ENCODE measurements at places on chromosomes 4 and X. TPM values are rescaled to one million over a fixed set of nuclear protein-coding genes. Genes with fewer than 3 reads are reported as not detected.

- no peak for DNase-seq
These were observed 5.7 kb downstream of the TRPC5OS start for GRCh38 chrX:111881715-111882114.

GRCh38 chr4:53854991-53855568, 209.3 kb downstream of the CHIC2 start:
- DNase-seq: no peak

- no peak for DNase-seq
These were observed 43.8 kb downstream of the PJA1 start for GRCh38 chrX:69121321-69122000.

- DNase-seq: no peak
These were observed 45.7 kb downstream of the PASD1 start for GRCh38 chrX:151609222-151609621.

DNA sequence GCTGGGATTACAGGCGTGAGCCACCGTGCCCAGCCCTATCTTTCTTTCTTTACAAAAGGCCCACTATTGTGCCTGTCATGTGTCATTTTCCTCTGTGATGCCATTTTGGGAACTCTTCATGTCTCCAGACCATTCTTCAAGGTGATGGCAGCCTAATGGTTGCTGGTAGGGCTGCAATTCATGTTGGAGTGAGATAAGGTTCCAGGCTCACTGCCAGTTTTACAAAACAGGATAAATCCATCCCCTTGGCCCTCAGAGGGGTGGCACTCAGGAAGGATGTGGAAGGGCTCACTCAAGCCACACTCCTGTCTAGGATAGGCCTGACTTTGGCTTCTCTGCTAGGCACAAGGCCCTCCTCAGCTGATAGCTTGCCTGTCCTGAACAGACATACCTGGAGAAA, 3.8 kb downstream of the TCEAL9 start:
- DNase-seq: no peak

- no peak for DNase-seq
These were observed 9.0 kb upstream of the GLOD5 start for GRCh38 chrX:48752498-48752897.

DNA sequence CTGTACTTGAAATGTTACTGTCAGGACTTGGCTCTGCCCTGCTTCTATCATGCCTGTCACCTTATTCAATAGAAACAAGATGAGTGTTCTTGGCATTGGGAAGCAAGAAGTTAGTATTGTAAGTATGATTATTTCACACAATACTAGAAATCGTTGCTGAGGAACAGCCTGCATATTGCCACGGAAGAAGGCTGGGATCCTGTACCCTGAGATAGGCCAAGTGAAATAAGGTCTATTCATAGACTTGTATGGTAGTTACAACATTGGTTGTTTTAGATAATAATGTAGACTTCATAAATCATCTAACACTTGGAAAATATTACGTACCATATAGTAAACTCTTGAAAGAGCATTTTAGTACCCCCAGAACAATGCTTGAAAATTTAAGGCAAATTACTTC, 215.9 kb downstream of the DMD start:
- DNase-seq: no peak

DNA sequence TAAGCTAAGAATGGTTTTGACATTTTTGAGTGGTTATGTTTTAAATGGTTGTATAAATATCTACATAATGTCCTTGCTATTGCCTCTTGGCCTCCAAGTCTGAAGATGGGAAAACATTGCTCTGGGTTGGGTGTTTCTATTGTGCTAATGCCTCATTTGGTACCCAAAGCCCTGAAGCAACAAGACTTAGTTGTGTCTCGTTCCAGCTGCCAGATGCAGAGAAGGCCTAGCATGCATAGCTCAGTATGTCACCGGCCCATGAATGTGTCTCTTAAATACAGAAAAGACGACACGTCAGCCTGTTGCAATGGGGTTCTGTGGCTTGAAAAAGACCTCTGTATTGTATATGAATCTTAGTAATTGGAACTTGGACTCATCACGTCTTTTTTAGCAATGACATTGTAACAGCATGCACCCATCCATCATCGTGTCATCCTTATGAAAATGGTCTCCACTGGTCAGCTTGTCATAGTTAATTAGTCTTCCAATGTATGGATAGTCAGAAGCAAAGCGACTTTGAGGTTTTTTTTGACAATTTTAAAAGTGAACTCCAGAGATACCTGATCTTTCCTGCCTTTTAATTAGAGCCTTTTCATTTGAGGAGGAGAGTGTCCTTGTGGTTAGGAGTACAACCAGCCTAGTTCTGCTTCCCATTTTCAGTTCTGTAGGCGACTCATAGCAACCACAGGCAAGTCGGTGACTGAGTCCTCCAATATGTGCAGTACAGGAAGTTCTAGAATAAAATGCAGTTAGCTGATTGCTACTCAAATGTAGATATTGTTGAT, 126.4 kb upstream of the GATB start:
- DNase-seq: no peak

- DNase-seq: no peak
These were observed 379.4 kb downstream of the GRXCR1 start for GRCh38 chr4:43271946-43272345.

DNA sequence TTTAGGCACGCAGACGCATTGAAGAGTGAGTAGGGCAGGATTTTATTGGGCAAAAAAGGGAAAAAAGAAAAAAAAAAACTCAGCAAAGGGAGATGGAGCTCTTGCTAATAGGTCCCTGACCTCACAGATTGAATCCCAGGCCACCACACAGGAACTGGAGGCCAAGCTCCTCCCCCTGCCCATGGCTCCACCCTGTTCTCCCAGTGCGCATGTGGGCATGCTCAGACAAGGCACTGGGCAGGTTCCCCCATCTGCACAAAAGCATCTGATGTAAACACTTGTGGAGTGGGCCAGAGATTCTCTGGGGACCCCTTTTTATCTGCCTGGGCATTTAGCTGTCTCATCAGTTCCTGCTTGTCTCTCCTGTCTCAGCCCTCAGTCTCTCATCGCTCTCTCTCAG, 9.5 kb downstream of the FRMD7 start:
- peak; percentile 13 for DNase-seq

GRCh38 chrX:146278381-146278780, 460.8 kb downstream of the SLITRK2 start:
- DNase-seq: no peak

DNA sequence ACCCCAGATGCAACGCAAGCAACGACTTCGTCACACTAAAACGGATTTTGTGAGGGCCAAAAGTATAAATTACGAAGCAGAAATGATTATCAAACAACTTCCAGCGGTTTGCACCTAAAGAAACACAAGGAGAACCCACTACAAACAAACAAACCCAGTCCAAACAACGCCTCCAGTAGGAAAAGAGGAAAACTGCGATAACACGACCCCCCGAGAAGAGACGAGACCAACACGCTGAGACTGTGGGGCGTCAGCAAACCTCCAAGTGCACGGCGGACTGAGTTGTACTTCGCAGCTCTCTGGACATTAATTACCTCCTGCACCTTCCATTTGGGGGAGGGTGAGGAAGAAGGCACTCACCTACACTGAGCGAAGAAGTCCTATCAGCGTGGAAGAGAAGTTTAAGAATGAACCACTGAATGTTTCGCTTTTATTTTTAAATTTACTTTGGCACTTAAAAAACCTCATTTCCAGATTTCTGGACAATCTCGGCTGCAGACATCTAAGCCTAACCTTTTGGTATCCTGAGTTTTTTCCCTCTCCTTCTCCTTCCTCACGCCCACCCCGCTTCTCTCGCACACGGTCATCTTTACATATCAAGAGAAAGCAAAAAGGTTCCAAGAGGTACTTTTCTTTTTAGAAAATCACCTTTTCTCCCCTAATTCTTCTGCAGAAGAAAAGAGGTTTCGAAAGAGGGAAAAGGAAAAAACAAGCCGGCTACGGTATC, at the start of gene MAB21L2:
Gene MAB21L2 (plus strand): TSS at position 6 of the 727 bp plus-strand sequence. CDS start 879 bp downstream, outside the sequence.
- no peak for DNase-seq

GRCh38 chrX:23066588-23067281, 67.0 kb downstream of the DDX53 start:
- no peak for DNase-seq

DNA sequence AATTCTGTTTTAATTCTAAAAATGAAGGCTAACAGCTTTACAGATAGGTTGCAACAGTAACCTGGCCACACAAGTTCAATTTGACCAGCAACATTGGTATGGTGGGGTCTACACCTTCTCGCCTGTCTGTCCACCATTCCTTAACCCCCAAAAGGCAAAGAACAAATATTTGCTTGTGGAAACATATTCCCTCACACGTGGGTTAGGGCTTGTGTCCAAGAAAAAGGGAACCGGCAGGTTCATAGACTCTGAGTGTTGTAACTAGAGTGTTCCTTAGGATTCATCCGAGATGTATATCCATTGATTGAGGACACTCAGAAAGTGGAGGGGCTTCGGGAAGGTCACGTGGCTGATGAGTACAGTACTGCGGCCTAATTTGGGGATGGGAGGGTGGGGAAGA, 54.1 kb downstream of the C4orf51 start:
- DNase-seq: no peak

DNA sequence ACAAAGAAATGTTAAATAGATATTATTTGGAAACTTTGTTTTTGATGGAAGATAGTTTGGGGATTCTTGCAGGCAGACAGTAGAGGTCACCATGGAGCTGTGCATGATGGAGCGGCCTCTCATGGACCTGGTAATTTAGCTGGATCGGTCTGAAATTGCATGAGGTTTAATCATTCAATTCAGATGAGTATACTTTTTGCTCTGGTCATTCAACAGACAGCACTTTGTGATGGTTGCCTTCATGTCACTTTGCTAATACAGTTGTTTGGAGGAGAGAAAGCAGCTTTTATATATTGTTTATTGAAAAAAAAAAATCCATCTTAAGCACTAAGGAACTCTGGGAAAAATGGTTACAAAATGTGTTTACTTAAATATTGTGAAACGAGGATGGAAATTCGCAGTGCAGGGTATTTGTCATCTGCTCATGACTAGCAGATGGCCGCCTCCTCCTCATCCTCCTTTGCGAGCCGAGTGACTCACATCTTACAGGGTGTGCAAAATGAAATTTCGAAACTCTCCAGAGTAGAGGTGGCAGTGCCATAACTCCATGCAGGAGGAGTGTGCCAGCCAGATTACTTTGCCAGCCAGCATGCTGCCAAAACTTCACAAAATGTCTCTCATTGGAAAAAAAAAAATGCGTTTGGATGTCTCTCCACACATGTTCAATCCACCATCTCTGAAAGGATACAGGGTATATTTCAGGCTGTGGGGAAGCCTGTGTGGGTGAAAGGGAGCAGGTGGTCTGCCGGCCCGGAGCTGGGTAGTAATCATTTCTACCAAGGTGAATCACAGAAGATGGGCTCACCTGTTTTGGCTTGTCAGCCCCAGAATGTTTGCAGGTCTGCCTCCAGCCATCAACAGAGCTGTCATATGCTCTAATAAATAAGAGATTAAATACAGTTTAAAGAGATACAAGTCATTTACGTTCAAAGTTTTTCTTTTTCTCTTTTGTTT, 314.9 kb upstream of the DIPK2B start:
- peak; percentile 59 for DNase-seq

DNA sequence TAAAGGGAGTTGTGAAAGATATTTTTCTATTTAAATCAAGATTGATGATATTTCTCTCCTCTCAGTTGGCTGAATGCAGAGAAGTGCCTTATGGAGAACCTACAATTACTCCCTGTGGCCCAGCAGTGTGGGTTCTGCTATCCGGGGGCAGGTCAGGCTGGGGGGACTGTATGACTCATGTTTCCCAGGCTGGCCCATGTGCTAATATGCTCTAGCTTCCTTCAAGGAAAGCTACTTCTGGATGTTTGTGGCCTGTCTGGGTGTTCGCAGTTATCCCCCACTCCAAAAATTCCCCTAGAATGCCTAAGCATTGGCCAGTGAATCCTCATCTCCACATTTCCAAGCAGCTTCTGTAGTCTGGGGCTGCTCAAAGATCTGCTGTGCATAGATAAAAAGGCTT, 58.9 kb upstream of the SPP1 start:
- no peak for DNase-seq

DNA sequence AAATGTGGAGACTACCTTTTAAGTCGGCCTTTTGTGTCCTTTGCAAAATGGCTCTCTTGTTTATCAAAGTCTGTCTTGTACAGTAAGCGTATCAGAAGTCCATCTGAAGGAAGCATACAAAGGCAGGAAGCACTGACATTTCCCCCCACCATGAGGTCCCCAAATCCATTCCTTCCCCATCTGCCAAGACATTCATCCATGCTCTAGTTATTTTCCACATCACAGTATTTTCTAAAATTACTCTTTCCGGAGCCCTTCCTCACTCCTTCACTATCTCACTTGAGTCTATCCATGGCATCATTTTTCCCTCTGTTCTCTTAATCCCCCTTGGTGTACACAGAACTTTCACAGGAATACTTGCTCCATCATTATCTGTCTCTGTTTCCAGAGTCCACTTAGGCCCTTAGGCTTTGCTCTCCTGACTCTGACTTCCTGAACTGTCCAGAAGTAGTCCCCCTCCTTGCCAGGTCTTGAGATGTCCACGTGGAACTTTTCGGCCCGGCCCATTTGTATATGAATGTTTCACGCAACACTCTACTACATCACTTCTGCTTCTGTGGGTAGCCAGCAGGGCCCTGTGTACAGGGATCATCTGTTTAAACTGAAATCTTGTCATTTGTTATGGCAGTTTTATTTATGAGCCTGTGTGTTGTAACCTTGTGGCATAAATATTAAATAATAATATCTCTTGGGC, 2.1 kb downstream of the SEL1L3 start:
- peak; percentile 26 for DNase-seq

DNA sequence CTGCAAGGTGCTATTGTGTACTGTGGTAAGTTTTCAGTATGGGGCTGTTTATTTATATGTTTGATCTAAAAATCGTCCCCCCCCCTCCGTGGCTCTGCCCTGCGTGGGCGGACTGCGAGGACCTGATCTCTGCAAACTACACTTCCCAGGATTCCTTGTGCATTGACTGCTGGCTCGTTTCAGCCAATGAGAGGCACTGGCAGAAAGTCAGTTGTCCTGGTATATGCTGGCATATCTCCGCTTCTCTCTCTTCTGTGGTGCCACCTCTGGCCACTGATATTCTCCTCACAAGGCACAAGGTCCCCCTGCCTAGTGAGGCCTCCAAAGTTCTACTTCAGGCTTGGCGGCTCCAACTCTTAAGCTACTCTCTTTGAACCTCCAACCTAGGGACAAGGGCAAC, 168.8 kb upstream of the ZFP42 start:
- DNase-seq: no peak

The CXCL11 gene
- 0.14 TPM for total RNA-seq

The RHOXF2 gene
- not detected for total RNA-seq

The SLC25A5 gene
- total RNA-seq: 593 TPM

The WWC2 gene
- 4.3 TPM for total RNA-seq

The SAP30 gene
- 22.0 TPM for total RNA-seq

The RASL11B gene
- total RNA-seq: 0.23 TPM

The MAGEB1 gene
- total RNA-seq: not detected

The FAM241A gene
- 3.5 TPM for total RNA-seq

The GSX2 gene
- total RNA-seq: not detected

The RWDD4 gene
- total RNA-seq: 19.4 TPM
